Activated CD4-positive, alpha-beta memory T cell treated with anti-CD3 and anti-CD28 coated beads, Interleukin-2, amount 10 ng/mL, durations not matched to agents 7 days and 5 days (primary cell): ENCODE measurements at places on chromosomes 6 and 20. TPM values are rescaled to one million over a fixed set of nuclear protein-coding genes. Genes with fewer than 3 reads are reported as not detected.

DNA sequence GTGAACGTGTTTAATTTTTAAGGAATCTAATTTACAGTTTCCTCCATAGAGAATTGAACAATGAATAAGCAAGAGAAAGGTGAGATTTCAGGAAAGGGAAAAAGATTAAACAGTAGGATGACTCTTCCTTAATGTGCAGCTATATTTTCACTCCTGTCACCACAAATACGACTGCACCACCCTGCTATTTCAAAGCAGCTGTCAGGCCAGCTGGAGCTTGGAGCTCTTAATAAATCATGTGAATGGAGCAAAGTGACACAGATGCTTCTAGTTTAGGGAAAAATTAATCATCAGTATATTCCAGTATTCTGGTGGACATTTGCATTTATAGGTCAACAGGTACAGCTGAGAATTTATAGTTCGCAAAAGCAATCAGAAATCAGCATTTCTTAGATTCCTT, 56.5 kb upstream of the PKIB start:
- H3K4me3 ChIP-seq, result no peak overlapping the region
- H3K36me3 ChIP-seq, result no peaks in the 10 kb centered on the region
- H3K4me1 ChIP-seq, result no peaks in the 10 kb centered on the region
- DNase-seq, result no peak
- no peak overlapping the region for H3K27ac ChIP-seq
- peaks cover 4% of the 10 kb centered on the region for H3K27me3 ChIP-seq

DNA sequence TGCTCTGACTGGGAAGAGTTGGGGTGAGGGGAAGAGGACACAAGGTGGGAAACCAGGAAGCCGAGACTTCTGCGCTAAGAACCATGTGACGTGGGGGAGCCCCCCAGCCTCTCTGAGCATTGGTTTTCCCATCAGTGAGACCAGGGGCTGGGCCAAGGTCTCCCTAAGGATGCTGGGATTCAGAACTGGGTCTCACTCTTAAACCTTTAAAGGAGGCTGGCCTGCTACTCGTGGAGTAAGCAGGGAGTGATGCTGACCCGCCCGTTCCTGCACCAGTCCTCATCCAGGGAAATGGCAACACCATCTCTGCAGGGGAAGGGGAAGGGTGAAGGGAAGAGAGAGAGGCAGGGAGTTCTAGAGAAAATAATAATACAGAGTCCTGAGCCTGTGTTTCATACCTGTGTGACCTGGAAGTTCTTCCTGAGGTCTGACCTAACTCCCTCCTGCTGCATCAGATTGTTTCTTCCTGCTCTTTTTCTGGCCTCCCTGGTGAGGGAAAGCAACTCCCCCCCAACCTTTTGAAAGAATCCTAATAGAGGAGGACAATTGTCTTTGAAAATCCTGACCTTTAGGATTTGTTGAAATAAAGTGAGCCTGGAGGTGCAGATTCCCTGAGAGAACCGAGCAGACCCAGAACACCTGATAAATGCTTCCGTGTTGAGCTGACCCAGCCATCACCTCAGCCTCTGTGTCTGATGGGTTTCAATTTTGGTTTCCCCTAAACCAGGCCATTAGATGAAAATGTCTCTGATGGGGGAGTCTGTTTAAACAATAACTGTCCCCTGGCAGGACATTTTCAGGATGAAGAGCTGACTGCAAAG, 3.0 kb upstream of the GRM4 start:
- DNase-seq, result no peak
- peaks cover 6% of the 10 kb centered on the region for H3K4me1 ChIP-seq
- H3K27ac ChIP-seq, result no peak overlapping the region
- H3K4me3 ChIP-seq, result no peak overlapping the region

- H3K27me3 ChIP-seq, result no peaks in the 10 kb centered on the region
- H3K36me3 ChIP-seq, result no peaks in the 10 kb centered on the region
- DNase-seq, result no peak
- H3K27ac ChIP-seq, result no peak overlapping the region
- no peak overlapping the region for H3K4me3 ChIP-seq
Measured at GRCh38 chr6:88705601-88706000, 257.8 kb downstream of the RNGTT start.

GRCh38 chr6:72260489-72260888, 361.4 kb upstream of the KCNQ5 start:
- H3K27ac ChIP-seq, result no peak overlapping the region
- H3K4me3 ChIP-seq, result no peak overlapping the region
- no peak for DNase-seq
- no peaks in the 10 kb centered on the region for H3K27me3 ChIP-seq
- H3K4me1 ChIP-seq, result no peaks in the 10 kb centered on the region
- H3K36me3 ChIP-seq, result no peaks in the 10 kb centered on the region

Gene EYA4
- not detected for total RNA-seq

Gene LRRC73
- 0.25 TPM for total RNA-seq

Gene C2
- total RNA-seq, result 1.0 TPM

Gene BANF2
- total RNA-seq, result not detected
